ENCODE measurements at places on chromosomes 16 and 17.

GRCh38 chr17:40068917-40069750, 6.4 kb downstream of the THRA start:
- DNase-seq = peak; percentile 63

DNA sequence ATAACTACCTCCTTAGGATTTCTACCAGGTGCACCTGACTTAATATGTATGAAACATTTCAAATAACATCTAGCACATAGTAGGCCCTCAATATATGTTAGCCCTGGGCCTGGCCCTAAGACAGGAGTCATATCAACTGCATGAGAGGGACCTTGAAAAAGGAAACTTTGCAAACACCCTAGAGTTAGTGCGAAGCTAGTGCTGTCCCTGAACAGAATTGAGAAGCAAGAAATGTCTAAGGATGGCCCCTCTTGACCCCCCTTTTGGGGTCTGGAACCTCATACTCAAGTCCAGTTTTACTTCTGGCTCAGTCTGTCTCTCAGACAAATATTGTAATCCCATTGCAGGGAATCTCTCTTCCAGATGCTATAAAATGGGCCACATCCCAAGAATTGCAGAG, 80.5 kb downstream of the CBLN1 start:
- no peak for DNase-seq

- no peak for DNase-seq
These were observed 1622.3 kb downstream of the CDH8 start for GRCh38 chr16:60413969-60414368.

- DNase-seq = no peak
These were observed 2.6 kb downstream of the WSB1 start for GRCh38 chr17:27296428-27296979.

GRCh38 chr16:89445166-89445565, 45.2 kb downstream of the ANKRD11 start:
- no peak for DNase-seq

- no peak for DNase-seq
These were observed 53.3 kb upstream of the KDM8 start for GRCh38 chr16:27149986-27150385.

DNA sequence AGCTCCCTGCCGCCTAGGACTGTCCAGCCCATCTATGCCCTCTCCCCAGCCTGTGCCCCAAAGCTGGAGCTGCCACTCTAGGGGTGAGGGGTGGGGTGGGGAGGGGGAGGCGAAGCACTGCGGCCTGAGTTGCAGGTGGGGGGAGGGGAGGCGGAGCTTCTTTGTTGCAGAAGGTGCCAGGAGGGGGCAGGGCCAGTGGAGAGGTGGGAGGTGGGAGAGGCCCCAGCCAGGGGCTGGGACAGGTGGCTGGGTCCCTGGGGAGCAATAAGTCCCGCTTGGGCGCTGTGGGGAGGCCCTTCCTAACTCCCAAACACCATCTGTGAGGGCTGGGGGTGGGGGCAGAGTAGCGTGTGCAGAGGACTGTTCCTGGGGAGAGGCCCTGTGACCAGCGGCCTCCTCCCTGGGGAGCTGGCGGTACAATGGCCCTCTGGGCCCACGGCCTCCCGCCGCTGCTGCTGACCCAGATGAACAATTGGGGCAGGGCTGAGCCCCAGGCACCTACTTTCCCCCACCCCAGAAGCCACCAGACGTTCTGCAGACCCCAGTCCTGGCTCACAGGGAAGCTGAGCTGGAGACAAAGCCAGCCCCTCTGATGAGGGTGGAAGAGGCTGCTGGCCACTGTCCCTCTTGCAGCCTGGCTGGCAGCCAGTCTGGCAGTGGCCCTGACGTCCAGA, 2.2 kb upstream of the NTN3 start:
- DNase-seq = no peak

GRCh38 chr17:40553694-40554534, 11.4 kb downstream of the CCR7 start:
- no peak for DNase-seq

DNA sequence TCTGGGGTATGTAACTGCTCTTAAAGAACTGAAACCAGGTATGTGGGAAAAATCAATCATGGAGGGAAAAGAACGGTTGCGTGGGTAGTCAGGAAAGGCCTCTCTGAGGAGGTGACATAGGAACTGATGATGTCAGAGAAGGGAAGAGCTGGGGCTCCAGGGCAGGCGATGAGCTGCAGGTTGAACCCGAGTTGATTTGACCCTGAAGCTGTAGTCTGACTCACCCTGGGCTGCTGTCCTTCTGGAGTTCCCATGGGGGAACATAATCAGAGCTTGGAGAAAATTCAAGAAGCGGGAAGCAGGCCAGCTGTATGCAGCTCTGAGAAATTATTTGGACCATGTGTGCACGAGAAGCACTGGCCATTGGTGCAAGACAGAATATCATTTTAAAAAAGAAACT, 16.7 kb downstream of the SLC6A2 start:
- no peak for DNase-seq

DNA sequence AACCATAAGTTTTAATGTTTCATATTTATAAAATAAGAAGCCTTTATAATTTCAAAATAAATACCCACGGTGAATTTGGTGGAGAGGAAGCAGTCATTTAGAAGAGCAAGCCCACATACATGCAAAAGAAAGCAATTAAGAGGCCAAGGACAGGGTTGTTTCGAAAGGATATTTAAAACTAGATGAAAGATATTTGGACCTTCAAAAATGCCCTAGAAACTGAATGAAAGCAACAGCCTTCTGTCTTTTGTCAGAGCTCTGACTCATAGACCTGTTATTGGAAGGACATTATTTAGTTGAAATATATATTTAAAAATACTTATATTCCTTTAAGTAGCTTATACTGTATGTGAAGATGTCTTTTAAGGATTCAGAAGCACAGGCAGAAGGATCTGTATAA, 8.6 kb upstream of the METTL9 start:
- no peak for DNase-seq

- peak; percentile 38 for DNase-seq
These were observed 9.0 kb upstream of the SPATA32 start for GRCh38 chr17:45270828-45271418.

DNA sequence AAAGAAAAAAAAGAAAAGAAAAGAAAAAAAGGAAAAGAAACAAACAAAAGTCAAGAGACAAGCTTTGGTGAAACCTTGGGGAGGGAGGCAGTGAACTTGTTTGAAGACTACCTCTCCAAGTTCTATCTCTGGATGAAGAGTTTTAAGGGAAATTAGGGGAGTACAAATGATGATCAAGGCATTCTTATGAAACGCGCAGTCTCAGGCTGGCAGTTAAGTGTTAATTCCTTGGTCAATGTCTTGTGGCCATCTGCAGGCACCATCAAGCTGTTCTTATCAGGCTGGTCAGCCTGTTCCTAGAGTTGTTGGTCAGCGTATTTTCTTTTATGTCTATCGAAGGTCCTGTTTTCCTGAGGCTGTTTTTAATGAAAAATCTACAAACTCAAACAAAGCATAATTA, 8.2 kb upstream of the DRG2 start:
- DNase-seq = no peak

- no peak for DNase-seq
These were observed at the start of gene RHBDF1 for GRCh38 chr16:72561-73548. TSS of gene RHBDF1 (minus strand) at chr16:72631. CDS start at chr16:65015, 7,616 bp downstream.

- DNase-seq = no peak
These were observed 3.6 kb downstream of the C17orf58 start for GRCh38 chr17:67992548-67993152.

DNA sequence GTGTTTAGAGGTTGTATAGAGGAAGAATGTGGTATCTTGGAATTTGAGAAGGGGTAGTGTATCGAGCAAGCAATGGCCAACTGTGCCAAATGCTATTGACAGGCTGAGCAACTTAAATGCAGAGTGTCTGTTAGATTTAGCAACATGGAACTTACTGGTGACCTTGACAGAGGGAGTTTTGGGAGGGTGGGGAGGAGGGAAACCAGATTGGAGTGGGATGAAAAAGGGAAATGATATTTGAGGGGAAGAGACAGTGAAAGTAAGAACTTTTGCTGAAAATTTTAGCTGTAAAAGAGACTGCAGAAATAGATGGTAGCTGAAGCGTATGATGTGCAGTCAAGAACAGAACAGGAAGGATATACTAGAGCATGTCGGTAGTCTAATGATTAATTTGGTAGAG, 1.1 kb downstream of the LRRC36 start:
- DNase-seq = no peak

GRCh38 chr17:21252796-21253645, at the start of gene NATD1:
TSS of gene NATD1 (minus strand) at chr17:21253410. CDS start at chr17:21253264, 146 bp downstream.
- DNase-seq = peak; percentile 55

DNA sequence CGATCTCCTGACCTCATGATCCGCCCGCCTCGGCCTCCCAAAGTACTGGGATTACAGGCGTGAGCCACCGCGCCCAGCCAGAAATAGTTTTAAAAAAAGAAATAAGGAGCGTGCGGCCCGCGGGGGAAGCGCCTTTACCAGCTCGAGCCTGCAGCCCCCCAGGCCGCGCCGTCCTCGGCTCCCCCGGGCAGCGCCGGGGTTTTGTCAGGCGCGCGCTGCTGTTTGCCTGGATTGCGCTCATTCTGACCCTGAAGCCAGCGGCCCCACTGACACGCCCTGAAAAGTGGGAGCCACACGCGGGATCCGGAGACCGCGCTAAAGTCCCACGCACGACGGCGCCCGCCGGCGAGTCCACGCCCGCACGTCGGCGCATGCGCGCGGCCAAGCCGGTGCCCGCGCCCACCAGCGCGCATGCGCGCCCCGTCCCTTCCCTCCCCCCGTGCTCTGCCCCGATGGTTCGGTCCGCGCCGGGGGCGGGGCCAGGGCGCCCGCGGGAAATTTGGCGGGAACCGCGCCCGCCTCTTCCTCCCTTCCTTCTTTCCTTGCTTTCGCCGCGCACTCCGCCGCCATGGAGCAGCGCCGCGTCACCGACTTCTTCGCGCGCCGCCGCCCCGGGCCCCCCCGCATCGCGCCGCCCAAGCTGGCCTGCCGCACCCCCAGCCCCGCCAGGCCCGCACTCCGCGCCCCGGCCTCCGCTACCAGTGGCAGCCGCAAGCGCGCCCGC, at the start of gene CDT1:
CDT1 (plus strand) TSS at position 526 of the 724 bp plus-strand sequence; CDS start at position 569, 43 bp downstream.
- DNase-seq = peak; percentile 59

GRCh38 chr17:69061721-69062556, 1.2 kb upstream of the ABCA9 start:
- DNase-seq = no peak

- no peak for DNase-seq
These were observed 301.4 kb upstream of the IRX3 start for GRCh38 chr16:54588026-54588425.

DNA sequence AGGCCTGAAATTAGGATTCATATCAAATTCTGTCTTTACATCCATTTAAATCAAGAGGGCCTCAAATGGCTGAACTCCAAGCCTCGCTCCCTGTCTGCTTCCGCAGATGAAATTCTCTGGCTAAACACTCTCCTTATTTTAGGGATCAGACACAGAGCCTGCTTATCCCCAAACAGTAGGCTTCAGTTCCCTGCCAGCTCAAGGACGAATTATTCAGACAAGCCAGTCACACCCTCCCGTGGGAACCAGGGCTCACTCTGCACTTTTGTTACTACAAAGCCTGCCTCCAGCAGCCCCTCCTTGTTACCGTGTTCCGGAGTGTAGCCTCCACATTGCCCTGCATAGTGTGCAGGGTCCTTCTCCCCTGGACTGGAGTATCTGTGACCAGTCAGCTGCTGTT, 46.6 kb upstream of the LCMT1 start:
- DNase-seq = no peak

DNA sequence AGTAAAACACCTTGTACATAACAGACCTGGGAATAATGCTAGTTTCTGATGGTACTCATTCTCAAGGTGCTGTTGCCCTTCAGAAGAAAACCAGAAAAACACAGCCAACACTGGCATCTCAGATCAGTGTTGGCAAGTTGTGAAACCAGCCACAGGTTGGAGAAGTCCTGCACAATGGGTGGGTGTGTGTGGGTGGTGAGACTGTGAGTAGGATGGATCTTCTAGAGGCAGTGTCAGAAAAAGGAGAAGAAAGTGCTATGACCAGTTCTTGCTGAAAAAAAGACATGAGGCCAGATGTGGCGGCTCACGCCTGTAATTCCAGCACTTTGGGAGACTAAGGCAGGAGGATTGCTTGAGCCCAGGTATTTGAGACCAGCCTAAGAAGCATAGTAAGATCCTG, 35.2 kb upstream of the SMIM36 start:
- DNase-seq = no peak

DNA sequence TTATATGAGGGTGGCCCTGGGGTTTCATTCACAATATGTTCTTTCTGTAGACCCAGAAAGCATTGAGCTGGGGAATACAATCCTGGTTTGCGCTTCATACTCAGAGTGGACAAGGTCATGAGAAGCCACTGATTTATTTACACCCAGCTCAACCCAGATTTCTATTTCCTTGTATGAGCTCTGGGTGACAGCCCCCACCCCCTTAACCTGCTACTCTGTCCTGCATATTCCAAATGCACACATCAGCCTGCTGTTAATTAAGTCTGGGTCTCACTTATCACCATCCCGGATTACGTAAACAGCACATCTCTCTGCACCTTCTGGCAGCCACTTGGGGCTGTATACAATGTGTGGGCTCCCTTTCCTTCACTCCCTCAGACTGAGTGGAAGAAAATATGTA, 102.4 kb downstream of the DNAH9 start:
- no peak for DNase-seq

GRCh38 chr17:81999976-82000802, 22.5 kb downstream of the CENPX start:
- DNase-seq = no peak

- DNase-seq = no peak
These were observed 18.1 kb downstream of the CHMP1A start for GRCh38 chr16:89639385-89639784.

DNA sequence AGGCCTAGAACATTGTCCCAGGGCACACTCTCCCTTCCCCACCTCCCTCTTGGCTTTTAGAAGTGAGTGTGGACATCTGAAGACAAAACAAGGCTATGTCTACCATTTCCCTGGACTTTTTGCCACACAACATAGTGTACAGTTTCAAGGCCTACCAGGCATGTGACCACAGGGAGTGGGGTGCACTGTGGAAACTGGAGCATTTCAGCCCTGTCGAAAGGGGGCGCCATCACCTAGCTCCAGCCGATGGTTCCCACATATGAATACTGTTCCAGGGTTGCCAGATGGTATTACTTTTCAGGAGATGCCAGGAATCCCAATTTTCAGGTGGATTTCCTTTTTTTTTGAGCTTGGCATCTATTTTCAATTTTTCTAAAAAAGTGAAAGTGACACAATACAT, 140.7 kb downstream of the KATNIP start:
- DNase-seq = peak; percentile 26

GRCh38 chr17:56597495-56597990, 4.0 kb downstream of the NOG start:
- DNase-seq = no peak
